Activated CD4-positive, alpha-beta T cell treated with anti-CD3 and anti-CD28 coated beads, Interleukin-2, amount 50 U/mL, for 24 hours (primary cell): ENCODE measurements at places on chromosomes 3 and 15.

DNA sequence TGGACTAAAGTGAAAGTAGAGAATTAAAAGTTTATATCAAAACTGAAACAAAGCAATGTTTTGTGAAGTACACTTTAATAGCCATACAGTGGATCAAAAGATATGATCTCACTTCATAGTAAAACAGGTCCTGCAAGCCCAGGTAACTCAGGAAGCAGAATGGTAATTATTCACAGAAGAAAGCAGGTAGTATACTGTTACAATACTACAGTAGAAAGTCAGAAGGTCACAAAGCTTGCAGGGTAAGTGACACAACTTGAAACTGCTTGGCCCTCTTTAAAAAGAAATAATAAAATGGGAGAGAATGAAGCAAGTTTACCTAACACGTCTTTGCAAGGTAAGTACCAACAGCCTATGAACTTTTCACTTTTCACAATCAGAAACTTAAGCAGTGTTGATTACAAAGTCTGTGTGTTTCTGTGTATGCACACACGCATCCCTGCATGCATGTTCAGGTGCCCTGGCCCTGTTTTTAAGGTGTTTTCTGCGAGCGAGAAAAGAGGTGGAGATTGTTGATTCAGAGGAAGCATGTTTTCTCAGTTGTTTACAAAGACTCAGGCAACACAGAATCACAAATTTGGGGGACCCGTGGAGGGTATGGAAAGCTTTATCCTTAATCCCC lies at the start of gene NAALADL2:
NAALADL2 (plus strand) TSS at position 221 of the 622 bp plus-strand sequence.
- no peak for DNase-seq

DNA sequence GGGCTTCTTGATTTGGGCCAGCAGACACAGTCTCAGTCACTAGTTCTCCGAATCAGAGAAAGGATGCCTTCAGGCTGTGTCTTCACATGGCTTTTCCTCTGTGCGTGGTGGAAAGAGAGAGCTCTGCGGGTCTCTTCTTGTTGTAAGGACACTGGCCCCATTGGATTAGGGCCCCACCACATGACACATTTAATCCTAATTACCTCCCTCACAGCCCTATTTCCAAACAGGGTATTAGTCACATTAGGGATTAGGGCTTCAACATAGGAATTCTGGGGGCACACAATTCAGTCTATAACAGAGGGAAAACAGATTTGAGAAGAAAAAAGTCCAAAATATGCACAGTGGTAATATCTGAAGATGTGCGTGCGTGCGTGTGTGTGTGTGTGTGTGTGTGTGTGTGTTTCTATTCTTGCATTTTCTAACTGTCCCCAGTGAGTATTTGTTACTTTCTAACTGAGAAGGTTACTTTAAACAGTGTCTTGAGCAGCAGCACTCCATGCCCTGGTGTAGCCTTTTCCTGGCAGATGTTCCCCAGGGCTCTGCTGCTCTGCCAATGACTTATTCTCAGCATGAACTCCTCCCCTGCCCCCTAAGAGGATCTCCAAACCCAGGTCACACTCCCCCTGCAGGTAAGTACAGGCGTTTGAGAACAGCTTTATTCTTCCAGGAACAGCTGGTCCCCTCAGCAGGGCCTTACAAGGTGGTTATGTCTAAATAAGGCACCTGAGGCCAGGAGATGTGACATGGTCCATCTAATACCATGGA lies 72.9 kb downstream of the RPL39L start:
- DNase-seq, result peak; percentile 50

- peak; percentile 17 for DNase-seq
These were observed 62.5 kb downstream of the MYO5A start for GRCh38 chr15:52466134-52466701.

- no peak for DNase-seq
These were observed 416 bp upstream of the CORO2B start for GRCh38 chr15:68578175-68578979.

DNA sequence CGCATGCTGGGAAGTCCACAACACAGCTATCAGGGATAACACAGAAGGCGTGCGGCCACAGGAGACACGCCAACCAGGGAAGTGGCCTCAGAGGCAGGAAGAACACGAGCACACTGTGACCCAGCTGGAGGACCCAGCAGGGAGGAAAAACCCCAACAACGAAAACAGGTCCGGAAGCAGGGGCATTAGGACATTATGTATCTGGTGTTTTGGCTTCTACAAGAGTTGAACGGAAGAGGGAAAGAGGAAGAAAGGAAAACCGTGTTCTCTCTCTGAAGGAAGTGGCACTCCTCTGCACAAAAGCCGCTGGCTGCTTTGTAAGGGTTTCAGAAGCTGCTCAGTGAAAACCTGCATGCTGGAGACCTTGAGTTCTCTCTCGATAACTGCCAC lies 61.8 kb downstream of the HACD2 start:
- DNase-seq, result no peak

- no peak for DNase-seq
These were observed 20.7 kb upstream of the SLC25A26 start for GRCh38 chr3:66200147-66200546.
